ENCODE measurements at places on chromosomes 2 and 18.
A peak's percentile ranks its signal among the peaks of the same experiment; 100 is the strongest.

DNA sequence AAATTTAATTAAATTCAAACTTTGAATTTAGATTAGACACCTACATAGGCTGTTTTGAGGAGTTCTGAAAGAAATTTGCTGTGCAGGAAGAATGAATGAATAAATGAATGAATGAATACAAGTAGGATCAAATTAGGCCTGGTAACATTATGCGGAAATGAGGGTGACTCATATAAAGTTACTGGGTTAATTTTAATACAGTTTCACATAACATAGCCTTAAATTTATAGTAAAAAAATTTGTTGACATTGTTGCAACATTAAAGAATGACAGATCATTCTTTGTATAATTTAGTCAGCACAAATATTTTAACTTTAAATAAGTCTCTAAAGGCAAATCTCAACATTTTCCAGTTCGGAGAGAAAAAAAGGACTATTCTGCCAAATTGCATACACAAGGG is 1293.1 kb upstream of the SLC39A10 start:
- H3K27me3 ChIP-seq: no peaks in the 10 kb centered on the region
- no peaks in the 10 kb centered on the region for H3K36me3 ChIP-seq
- no peaks in the 10 kb centered on the region for H3K4me1 ChIP-seq
- H3K27ac ChIP-seq: no peak overlapping the region
- DNase-seq: no peak

DNA sequence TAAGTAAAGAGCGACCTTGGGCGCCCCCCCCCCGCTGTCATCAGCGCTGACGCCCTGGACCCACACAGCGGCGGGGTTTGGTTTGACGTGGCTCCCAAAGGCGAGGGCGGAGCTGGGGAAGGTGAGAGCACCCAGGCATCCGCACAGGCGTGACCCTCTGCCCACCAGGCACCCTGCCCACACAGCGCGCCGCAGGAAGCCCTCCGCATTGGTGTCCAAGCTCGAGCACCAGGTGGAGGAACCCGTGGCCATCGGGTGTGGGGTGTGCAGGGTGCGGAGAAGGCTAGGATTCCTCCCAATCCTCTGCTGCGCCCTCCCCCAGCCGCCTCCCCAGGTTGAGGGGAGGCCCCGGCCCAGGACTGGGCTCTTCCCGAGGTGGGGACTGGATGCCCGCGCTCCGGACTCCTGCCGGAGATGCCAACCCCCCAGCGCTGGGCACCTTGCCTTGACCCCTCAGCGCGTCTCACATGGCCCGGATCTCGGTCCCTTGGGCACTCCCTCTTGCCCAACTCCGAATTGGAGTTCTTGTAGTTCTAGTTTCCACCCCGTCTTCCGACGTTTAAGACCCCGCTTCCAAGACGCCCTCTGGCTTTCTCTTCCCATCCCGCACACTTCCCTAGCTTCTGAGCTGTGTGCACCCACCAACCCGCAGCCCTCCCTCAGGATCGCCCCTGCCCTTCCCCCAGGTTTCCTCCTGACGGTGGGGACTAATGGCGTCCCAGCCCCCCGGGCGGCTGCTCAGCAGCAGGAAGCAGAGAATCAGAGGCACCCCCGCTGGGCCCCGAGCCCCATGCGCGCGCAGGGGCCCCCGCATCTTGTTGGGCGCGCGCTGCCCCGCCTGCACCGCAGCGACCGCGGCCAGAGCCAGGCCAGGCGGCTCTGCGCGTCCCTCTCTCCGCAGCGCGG is 25.9 kb upstream of the RESP18 start:
- H3K4me1 ChIP-seq: peaks cover 2% of the 10 kb centered on the region
- H3K27me3 ChIP-seq: peaks cover 66% of the 10 kb centered on the region
- no peak overlapping the region for H3K4me3 ChIP-seq
- no peak for DNase-seq
- no peak overlapping the region for H3K27ac ChIP-seq

DNA sequence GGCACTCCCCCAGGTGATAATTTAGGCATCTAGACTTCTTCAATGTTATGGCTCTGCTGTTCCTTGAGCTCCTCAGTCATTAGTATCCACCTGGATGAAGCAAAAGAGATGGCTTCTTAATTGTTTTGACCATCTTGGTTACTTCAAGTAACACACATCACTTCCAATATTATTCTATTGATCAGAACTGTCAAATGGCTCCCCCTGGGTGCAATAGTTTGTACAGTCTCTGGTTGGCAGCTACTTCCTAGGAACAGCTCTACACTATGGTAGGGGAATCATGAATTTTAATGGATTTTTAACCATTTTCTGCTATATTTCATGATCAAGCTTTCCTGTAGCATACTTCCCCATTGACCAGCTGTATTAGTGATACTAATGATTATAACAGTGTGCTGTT is 157.0 kb downstream of the NYAP2 start:
- no peaks in the 10 kb centered on the region for H3K4me1 ChIP-seq
- no peak for DNase-seq
- H3K27ac ChIP-seq: no peak overlapping the region
- peaks cover 41% of the 10 kb centered on the region for H3K27me3 ChIP-seq

DNA sequence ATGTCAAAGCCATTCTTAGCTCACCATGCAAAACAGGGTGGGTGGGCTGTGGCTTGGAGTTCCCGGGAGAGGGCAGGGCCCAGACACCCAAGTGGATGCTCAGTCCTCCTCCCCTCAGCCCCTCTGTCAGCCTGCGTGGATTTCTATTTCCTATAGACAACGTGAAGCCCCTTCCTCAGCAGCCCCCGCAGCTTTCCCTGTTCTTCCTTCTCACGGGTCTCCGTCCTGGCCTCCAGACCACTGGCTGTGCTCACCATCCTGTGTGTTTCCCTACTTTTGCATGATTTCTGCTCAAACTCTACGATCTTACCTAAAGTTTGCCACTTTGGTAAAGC is 155.0 kb upstream of the PXDN start:
- H3K36me3 ChIP-seq: no peaks in the 10 kb centered on the region
- no peak for DNase-seq
- no peak overlapping the region for H3K4me3 ChIP-seq
- H3K27me3 ChIP-seq: peaks cover 10% of the 10 kb centered on the region
- H3K4me1 ChIP-seq: no peaks in the 10 kb centered on the region

GRCh38 chr2:32947484-32948143 is 861 bp downstream of the LTBP1 start:
- DNase-seq: peak; percentile 13
- no peaks in the 10 kb centered on the region for H3K36me3 ChIP-seq
- H3K27me3 ChIP-seq: peaks cover 39% of the 10 kb centered on the region
- peak overlapping the region; percentile 84 for H3K4me3 ChIP-seq

GRCh38 chr2:86809481-86810121 is 18.9 kb upstream of the CD8A start:
- H3K27ac ChIP-seq: no peak overlapping the region
- peaks cover 57% of the 10 kb centered on the region for H3K27me3 ChIP-seq
- DNase-seq: no peak
- peaks cover 17% of the 10 kb centered on the region for H3K4me1 ChIP-seq
- H3K36me3 ChIP-seq: peaks cover 2% of the 10 kb centered on the region

GRCh38 chr2:20050646-20051531 is 539 bp downstream of the LAPTM4A start:
- H3K27ac ChIP-seq: no peak overlapping the region
- DNase-seq: no peak
- H3K4me1 ChIP-seq: peaks cover 31% of the 10 kb centered on the region

GRCh38 chr18:6745504-6746031 is 16.1 kb downstream of the ARHGAP28 start:
- no peaks in the 10 kb centered on the region for H3K4me1 ChIP-seq
- H3K27me3 ChIP-seq: no peaks in the 10 kb centered on the region
- H3K4me3 ChIP-seq: no peak overlapping the region
- no peaks in the 10 kb centered on the region for H3K36me3 ChIP-seq
- no peak for DNase-seq
- H3K27ac ChIP-seq: no peak overlapping the region

DNA sequence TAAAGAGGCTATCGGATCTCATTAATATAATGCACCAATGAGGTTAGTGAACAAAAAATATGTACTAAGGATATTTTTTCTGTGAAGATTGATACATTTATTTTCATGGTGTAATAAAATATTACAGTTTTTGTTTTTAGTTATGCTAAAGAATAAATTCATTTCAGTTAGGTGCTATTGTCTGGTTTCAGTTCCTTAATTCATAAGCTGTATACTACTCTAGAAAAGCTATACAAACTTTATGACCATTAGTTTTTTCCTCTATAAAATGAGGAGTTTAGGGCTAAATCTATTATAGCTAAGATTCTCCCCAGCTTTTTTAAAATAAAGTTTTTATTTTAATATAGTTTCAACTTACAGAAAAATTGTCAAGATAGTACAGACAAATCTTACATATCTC is 1311.7 kb upstream of the NXPH2 start:
- no peaks in the 10 kb centered on the region for H3K4me1 ChIP-seq
- DNase-seq: no peak
- H3K4me3 ChIP-seq: no peak overlapping the region

DNA sequence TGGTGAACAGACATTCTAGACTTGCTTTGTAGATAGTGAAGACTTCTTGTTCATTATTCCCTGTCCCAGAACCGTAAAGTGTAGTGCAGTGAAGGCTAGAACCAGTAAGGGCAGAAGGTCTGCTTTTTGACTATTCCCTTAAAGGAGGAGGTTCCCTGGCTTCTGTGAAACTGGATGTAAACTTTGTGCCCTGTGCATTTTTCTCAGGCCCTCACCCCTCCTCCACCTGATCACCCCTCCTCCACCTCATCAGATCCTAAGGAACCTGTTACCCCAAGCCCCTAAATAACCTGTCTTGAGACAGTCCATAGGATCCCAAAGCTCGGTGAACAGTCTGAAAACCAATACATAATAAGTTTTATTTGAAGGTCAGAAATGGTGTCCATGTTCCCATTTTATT is 33.7 kb downstream of the SFT2D3 start:
- H3K4me1 ChIP-seq: peaks cover 12% of the 10 kb centered on the region
- no peak for DNase-seq
- H3K27me3 ChIP-seq: no peaks in the 10 kb centered on the region
- no peak overlapping the region for H3K27ac ChIP-seq
- no peak overlapping the region for H3K4me3 ChIP-seq

- peaks cover 45% of the 10 kb centered on the region for H3K27me3 ChIP-seq
- H3K4me3 ChIP-seq: no peak overlapping the region
Observed at GRCh38 chr2:202037086-202037485, 3.4 kb downstream of the FZD7 start.

GRCh38 chr2:241286348-241287090 is 29.0 kb downstream of the HDLBP start:
- peaks cover 50% of the 10 kb centered on the region for H3K4me1 ChIP-seq
- H3K27ac ChIP-seq: no peak overlapping the region
- H3K36me3 ChIP-seq: no peaks in the 10 kb centered on the region

DNA sequence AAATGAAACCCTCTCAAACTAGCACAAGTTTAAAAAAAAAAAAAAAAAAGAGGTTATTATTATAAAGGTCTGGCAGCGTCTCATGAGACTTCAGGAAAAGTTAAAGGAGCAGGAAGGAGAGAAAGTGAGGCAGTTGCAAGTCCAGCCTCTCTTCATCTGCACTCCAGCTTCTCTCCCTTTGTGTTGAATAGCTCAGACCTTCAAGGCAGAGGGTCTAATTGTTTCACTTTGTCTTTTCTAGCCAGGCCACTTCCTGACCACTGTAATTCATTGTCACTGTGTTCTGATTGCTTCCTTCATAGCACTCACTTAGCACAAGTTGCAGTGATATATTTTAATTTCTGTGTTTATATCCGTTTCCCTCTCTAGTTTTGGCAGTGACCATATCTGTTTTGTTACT is 99.9 kb downstream of the SPATS2L start:
- DNase-seq: no peak
- peaks cover 8% of the 10 kb centered on the region for H3K4me1 ChIP-seq
- no peak overlapping the region for H3K4me3 ChIP-seq
- H3K27ac ChIP-seq: no peak overlapping the region

- no peaks in the 10 kb centered on the region for H3K4me1 ChIP-seq
- H3K27me3 ChIP-seq: no peaks in the 10 kb centered on the region
- no peak for DNase-seq
- no peak overlapping the region for H3K4me3 ChIP-seq
- no peak overlapping the region for H3K27ac ChIP-seq
- H3K36me3 ChIP-seq: peaks cover 4% of the 10 kb centered on the region
Observed at GRCh38 chr2:172533687-172534086, 22.2 kb upstream of the PDK1 start.

GRCh38 chr2:10042301-10043161 is 819 bp upstream of the KLF11 start:
- peak; percentile 28 for DNase-seq
- H3K36me3 ChIP-seq: no peaks in the 10 kb centered on the region
- H3K27ac ChIP-seq: peak overlapping the region; percentile 88
- H3K27me3 ChIP-seq: no peaks in the 10 kb centered on the region
- H3K4me3 ChIP-seq: peak overlapping the region; percentile 90
- peaks cover 28% of the 10 kb centered on the region for H3K4me1 ChIP-seq

- peaks cover 13% of the 10 kb centered on the region for H3K27me3 ChIP-seq
- H3K27ac ChIP-seq: no peak overlapping the region
Observed at GRCh38 chr2:23241121-23241520, 143.9 kb upstream of the KLHL29 start.

DNA sequence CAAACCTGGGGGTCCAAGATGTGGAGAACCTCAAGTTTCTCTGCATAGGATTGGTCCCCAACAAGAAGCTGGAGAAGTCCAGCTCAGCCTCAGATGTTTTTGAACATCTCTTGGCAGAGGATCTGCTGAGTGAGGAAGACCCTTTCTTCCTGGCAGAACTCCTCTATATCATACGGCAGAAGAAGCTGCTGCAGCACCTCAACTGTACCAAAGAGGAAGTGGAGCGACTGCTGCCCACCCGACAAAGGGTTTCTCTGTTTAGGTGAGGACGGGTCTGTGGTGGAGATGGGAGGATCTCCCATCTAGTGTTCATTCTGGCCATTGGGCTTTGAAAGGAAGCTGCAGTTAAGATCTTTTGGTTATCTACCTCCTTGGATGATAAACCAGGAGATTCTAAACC is 2.9 kb downstream of the CASP10 start:
- peak overlapping the region; percentile 95 for H3K27ac ChIP-seq
- no peaks in the 10 kb centered on the region for H3K36me3 ChIP-seq
- peaks cover 42% of the 10 kb centered on the region for H3K4me1 ChIP-seq
- H3K27me3 ChIP-seq: no peaks in the 10 kb centered on the region
- peak overlapping the region; percentile 95 for H3K4me3 ChIP-seq
- DNase-seq: no peak

DNA sequence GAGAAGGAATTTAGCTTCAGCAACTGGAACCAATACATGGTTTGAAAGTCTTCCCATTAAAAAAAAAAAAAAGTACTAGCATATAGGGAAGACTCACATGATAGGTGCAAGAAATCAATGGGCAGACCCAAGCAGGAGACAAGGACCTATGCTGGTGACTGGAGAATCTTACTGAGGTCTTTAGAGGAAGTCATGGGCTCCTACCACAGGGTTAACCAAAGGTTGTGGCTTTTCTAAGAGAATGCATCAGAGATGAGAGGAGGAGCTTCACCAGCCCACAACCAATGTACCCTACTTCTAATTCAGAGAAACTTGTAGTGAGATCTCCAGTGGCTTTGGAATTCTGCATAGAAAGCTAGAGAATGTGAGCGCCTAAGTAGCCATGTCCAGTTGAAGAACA is 207.4 kb downstream of the NCKAP5 start:
- H3K4me1 ChIP-seq: no peaks in the 10 kb centered on the region
- H3K27ac ChIP-seq: no peak overlapping the region
- H3K36me3 ChIP-seq: no peaks in the 10 kb centered on the region
- DNase-seq: no peak
- no peaks in the 10 kb centered on the region for H3K27me3 ChIP-seq
